ENCODE measurements at places on chromosomes 12 and 14.

- DNase-seq: no peak
Measured at GRCh38 chr12:116673681-116674111, 64.2 kb downstream of the SPRING1 start.

GRCh38 chr14:93527203-93527607, 96.5 kb downstream of the UNC79 start:
- DNase-seq: no peak

GRCh38 chr14:91845652-91846051, 21.7 kb downstream of the TC2N start:
- no peak for DNase-seq

GRCh38 chr14:24274101-24274543, 2.7 kb upstream of the RABGGTA start:
- DNase-seq: peak; percentile 32

DNA sequence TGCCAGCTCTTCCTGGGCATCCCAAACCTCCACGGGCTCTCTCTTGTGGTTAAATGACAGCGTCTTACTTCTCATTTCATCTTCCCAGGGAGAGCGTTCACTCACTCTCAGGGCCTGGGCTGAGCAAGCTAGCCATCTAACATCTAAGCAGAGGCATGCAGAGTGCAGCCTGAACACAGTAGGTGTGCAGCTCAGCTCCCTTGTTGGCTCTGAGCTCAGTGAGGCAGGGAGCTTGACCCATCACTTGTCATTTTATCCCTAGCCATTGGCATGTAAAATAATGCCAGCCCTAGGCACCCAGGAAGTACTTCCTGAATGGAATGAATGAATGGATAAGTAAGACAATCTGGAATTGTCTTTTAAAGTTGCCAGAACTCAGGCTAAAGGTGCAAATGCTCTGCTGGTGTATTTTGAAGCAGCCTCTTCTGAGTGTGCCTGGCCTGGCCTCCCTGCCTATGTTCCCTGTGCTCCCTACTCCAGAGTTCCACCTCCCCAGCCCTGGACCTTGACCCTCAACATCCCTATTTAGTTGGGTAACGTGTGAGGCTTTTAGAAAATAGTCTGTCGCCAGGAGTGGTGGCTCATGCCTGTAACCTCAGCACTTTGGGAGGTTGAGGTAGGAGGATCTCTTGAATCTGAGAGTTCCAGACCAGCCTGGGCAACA, 9.5 kb upstream of the MEG3 start:
- no peak for DNase-seq

- DNase-seq: no peak
Measured at GRCh38 chr12:56716458-56716857, 8.6 kb downstream of the NACA start.

DNA sequence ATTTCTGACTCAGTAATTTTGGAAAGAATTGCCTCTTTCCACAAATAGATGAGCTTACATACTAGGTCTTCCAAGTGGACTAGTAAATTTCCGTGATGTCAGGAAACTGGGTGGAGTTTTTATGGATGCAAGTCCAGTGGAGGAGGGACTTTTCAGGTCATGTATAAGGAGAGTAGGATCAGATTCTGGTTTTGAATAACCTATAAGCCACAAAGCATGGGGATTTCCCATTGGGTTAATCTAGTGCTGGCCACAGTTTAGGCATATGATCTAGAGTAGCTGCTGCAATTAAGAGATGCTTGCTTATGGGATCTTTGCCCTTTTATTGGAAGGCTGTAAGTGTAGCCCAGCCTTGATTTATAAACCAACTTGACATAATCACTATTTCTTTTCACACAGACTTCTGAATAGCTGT, 33.8 kb downstream of the STK38L start:
- no peak for DNase-seq

DNA sequence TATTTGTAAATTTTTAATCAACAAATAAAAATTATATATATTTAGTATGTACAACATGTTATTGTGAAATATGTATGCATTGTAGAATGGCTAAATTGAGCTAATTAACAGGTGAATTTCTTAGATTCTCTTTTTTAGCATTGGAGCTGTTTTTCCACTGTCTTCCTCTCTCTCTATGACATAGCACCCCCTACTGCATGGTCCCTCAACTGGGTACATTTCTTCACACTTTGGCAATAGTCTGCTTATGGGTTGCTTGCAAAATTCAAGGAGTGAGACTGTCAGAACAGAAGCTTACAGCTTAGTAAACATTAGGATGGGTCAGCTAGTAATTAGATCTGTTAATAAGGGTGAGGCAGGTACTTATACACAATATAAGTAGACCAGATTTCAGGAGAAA, 658.5 kb upstream of the MGAT4C start:
- peak; percentile 5 for DNase-seq

GRCh38 chr12:132838410-132839080, 9.9 kb upstream of the GOLGA3 start:
- no peak for DNase-seq

DNA sequence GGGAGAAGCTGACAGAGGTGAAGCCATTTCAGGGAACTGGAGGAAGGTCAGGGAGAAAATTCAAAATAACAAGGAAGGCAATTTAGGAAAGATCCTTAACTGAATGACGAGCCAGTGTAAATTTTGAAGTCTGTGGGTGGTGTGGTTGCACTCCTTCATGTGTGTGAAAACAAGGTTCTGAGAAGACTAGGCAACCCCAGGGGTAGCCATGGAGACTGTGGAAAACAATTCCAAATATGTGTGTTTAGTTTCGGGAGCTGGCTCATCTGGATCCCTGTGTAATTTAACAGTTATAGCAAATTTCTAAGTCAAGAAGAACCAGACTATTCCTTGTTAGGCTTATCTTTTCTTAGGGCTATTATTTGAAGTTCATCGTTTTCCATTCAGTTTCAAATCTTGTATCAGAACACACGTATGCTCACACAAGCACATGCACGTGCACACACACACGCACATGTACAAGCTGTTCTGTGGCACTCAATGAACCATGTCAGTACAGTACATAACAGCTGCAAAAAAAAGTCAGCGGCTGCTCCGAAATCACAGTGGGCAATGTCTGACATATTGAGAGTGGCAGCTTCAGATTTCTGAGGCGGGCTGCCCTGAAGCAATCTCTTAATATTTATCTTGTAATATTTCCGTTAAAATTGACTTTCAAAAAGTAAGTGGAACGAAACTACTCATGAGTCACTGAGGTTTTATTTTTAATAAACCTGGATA, 411.2 kb downstream of the AEBP2 start:
- no peak for DNase-seq

- no peak for DNase-seq
Measured at GRCh38 chr14:52329678-52330369, 15.7 kb downstream of the PTGER2 start.

DNA sequence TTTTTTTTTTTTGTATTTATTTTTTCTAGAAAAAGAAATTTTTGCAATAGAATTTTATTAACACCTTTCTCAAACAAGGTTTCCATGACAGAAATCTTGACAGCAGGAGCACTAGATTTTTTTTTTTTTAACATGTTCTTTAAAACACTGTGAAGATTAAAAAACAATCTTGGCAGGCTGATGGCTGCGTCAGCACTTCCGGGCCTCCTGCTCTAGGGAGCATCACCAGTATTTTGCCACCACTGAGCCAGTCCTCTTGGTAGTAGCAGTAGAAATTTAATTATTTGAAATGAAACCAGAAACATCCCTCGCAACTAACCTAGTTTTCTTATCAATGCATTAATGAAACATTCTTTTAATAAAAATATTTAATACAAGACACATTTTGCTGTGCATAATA, 99.6 kb downstream of the APAF1 start:
- DNase-seq: no peak

DNA sequence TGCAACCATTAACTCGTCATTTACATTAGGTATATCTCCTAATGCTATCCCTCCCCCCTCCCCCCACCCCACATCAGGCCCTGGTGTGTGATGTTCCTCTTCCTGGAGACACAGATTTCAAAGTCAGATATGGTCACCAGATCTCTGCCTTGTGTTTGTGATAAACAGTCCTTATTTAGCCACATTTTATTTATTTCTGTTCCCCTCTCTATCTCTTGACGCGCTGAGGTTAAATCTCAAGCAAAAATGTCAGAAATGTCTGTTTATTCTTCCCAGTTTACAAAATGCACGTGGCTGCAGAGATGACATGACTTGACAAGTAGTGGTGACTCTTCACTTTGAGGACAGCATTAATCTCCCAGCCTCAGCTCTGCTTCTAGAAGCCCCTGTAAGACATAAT, 11.5 kb upstream of the RASSF3 start:
- DNase-seq: no peak

DNA sequence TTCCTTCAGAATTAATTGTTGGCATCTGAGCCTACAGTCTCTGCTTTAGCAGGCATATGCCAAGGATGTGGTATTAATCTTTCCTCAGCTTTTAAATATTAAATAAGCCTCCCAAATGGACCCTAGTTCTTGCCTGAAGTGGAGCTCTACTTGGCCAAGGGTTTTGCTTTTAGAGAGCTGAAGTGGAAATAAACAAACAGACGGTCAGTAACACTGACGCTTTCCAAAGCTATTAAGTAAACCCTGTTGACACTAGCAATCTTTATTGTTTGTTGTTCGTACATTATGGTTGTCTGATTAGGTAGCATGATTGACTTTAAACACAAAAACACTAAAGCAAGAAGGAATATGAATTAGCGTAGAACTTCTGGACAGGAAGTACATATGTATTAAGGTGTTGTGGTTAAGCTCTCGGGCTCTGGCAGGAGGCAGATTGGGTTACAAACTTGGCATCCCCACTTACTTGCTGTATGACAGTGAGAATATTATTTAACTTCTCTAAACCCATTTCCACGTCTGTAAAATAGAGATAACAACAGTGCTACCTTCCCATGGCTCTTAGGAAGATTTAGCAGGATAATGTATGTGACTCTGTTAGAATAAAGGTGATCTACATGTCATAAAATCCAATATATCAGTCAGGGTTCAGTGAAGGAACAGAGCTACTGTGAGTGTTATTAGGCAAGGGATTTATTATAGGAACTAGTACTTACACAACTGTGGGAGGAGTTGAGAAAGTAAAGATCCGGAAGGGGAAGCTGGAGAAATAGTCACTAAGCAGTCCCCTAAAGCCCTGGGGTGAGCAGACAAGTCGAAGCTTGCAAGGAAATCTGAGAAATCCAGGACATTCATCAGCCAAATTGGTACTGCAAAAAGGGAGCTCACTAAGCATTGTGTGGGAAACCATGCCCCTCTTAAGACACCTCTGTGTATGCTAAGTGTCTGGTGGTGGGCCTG, 92.2 kb upstream of the ATF7IP start:
- DNase-seq: no peak

- no peak for DNase-seq
Measured at GRCh38 chr14:67343601-67344230, 15.9 kb downstream of the ATP6V1D start.

DNA sequence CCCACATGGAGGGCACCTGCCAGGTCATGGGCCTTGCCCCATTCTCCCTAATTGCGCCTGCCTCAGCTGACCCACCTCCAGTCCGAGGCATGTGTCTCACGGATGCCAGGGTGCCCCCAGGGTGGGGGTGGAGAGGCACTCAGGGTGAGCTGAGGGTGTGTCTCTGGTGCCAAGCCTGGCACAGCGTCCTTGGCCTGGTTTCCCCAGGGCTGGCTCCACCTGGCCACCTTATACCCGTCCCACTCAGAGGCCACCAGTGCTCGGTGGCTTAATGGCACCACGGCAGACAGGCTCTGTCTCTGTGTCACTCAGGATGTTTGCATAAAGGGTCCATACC, 33.6 kb upstream of the TDRD9 start:
- DNase-seq: no peak

DNA sequence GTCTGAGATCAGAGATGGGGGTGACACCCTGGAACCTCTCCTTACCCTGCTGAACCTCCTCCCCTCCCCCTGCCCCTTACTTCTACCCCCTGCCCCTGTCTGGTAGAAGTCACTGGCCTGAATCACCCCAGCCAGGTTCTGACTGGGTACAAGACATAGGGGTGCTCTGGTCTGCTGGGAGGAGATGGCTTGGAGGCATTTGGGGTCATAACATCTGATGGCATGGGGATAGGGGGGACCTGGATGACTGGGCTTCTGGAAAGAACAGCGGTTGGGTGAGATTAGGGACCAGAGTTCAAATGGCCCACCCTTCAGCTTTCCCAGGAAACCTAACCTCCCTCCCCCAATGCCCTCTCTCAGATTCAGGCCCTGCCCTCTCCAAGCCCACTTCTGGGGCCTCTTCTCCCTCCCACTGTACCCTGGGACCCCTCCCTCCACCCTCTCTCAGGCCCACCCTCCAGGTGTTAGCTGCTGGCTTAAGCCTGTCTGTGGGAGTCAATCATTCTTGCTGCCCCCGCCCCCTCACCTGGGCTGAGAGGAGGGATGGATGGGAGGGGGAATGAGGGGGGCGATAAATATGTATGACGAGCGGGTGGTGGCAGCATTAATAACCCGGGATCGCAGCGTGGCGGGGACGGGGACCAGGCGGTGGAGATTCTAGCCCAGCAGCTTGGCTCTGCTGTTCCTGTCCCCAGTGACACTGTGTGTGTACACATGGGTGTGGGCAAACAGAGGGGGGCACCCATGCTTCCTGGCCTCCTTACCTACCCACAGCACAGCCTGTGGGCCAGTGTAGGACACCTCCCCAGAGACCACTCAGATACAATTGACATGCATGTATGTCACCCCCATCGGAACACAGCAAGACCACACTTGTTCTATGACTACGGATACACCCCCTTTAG, 5.9 kb downstream of the NXPH4 start:
- no peak for DNase-seq

DNA sequence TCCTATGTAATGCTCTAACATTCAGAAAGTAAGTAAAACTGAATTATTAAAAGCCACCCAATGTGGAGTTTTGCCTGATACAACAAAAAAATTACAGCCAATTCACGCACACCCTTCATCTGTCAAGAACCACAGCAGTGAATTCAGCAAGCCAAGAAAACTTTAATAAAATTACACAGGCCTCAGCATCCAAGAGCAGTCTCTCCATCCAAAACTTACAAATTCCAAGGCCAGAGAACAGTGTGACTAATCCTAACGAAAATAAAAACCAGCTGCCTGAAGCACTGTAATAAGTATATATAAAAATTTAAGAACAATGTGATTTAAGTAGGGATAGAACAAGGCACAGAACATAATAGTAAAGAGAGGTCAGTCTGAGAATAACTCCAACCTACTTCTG, 54.2 kb downstream of the SIX6 start:
- DNase-seq: no peak

DNA sequence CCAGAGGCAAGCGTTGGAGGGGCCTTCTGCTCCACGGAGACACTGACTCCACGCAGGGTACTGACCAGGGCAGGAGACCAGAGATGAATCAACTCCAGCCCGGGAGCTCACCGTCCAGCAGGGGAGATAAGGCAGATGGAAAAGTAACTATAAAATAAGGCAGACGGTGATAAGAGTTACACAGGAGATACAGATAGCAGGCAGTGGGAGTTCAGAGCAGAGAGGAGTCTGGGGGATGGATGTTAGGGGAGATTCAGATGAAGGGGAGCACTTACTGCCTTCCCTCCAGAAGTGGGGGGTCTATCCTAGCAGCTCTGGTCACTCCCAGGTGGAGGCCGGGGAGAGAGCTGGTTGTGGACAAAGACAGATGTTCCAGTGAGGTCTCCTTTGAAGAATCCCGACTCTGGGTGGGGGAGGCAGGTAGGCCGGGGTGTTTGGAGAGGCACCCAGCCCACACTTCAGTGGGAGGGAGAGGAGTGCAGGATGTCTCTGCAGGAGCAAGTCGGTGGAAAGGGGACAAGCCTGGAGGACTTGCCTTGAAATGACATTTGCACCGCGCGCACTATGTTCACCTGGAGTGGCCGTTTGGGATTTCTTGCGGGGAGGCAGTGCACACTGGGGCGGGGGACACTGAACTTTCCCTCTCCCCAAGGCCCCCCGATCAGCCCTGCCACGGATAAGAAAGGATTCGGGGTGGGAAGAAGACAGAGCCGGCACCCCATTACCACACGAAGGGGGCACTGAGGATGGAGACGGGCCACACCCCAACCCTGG, 1.2 kb downstream of the PITPNM2 start:
- DNase-seq: no peak

Data from kidney epithelial cell (primary cell).